ENCODE measurements at places on chromosomes 2 and 18.

- DNase-seq: no peak
Observed at GRCh38 chr18:36635414-36636096, 193.2 kb downstream of the TPGS2 start.

DNA sequence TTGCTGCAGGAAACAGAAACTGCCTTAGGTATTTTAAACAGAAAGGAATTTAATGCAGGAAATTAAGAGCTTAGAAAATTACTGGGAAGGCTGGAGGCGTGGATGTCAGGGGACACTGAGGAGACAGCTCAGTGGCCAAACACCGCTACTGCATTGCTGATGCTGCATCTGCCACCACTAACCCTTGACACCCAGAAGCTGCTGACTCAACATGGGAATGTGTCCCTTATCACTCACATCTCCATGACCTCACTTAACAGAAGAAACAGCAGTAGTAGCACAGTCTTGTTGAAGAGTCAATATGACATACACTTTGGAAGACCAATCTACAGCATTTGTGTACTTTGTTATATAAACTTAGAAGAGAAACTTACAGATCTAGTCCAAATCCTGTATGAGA is 906.1 kb downstream of the SLC4A3 start:
- DNase-seq: peak; percentile 7

DNA sequence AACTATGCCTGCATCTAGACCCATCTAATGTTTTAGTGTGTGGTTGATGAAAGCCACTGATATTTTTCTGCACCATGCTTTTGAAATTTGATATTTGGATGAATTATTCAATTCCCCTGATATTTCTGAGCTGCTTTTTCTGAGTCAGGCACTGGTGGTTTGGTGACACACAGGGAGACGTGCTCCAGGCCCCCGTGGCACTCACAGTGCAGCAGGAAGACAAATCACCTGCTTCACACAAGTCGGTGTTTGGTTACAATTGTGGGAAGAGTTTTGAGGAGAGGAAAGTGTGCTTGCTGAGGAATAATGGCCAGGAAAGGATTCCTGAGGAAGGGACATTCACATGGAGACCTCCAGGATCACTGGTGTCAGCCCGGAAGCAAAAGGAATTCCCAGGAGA is 179.7 kb downstream of the ACKR3 start:
- no peak for DNase-seq

DNA sequence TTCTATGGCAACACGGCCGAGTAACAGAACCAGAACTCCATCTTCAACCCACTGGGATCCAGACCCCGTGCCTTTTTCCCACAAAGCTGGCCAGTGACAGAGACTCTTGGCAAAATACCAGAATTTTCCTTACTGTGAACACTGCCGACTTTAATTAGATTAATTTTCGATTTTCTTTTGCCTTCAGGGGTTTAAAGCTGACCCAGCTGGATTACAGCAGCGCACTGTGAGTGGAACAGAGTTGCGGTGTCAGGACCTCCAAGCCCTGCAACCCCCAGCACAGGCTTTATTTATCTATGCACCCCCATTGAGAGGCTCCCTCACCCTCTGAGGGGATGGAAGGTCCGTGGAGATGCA is 36.4 kb downstream of the CTIF start:
- no peak for DNase-seq

DNA sequence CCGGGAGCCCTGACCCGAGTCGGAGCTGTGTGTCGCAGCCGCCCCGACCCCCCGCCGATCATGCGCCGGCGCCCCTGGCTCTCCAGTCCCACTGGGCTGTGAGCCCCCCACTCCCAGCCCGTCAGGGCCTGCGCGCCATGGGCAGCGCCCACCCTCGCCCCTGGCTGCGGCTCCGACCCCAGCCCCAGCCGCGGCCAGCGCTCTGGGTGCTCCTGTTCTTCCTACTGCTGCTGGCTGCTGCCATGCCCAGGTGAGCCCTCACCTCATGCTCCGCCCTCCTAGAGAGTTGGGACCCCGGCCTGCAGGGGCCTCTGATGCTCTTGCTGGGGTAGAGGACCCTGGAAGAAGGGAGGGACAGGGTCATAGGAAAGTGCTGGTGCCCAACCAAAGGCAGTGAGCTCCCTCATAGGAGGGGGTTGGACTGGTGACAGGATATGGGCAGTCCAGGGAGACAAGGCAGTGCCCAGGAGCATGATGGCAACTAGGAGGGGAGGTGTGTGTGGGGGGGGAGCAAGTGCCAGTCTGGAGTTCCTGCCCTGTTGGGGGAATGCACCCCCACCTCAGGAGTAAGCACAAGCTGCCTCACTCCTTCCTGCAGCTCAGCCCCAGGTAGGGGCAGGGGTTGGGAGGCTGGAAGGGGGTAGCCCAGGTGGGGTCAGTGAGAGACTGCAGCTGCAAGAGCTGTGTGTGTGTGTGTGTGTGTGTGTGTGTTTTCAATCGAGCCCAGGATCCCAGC is 375 bp downstream of the WNT10A start:
- peak; percentile 77 for DNase-seq

GRCh38 chr2:178990533-178991241 is 59.2 kb downstream of the CCDC141 start:
- no peak for DNase-seq

DNA sequence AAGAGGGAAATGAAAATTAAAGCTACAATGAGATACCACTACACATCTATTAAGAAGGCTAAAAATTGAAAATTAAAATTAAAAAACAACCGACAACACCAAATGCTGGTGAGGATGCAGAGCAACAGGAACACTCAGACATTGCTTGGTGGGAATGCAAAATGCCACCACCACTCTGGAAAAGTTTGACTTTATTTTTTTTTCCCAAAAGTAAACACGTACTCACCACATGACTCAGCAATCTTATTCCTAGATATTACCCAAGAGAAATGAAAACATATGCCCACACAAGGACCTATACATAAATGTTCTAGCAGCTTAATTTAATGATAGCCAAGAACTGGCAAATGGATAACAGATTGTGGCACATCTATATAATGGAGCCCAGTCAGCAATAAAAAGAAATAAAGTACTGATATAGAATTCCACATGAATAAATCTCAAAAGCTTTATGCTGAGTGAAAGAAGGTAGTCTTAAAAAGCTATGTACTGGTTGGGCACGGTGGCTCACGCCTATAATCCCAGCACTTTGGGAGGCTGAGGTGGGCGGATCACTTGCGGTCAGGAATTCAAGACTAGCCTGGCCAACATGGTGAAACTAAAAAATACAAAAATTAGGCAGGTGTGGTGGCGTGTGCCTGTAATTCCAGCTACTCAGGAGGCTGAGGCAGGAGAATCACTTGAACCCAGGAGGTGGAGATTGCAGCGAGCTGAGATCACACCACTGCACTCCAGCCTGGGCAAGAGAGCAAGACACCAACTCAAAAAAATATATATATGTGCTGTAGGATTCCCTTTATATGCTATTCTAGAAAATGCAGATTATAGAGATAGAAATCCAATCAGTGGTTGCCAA is 4.2 kb upstream of the PROC start:
- no peak for DNase-seq

- DNase-seq: no peak
Observed at GRCh38 chr2:120917886-120918285, 182.2 kb downstream of the GLI2 start.

DNA sequence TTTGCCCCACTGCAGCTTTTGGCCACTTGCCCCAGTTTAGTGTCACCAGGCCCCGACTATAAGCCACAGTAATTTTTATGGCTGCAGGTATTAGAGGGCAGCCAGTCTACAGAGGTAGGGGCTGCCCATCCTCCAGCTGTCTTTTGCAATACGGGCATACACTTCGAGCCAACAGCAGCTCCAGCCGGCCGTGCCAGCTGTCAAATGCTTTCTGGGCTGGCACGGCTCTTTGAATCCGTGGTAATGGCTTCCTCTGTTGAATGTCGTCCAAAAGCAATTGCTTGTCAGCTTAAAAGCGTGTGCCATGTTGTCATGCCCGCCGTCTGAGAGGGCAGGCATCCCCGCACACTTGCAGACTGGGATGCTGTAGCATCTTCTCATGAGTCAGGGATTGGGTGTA is 41.3 kb downstream of the BCL2L11 start:
- DNase-seq: no peak

GRCh38 chr2:123913143-123913735 is 111.8 kb upstream of the CNTNAP5 start:
- DNase-seq: no peak

GRCh38 chr18:55407774-55408535 is 180.0 kb downstream of the TCF4 start:
- no peak for DNase-seq

- DNase-seq: no peak
Observed at GRCh38 chr2:225040142-225040541, 2.1 kb downstream of the DOCK10 start.

GRCh38 chr2:191086706-191087105 is 64.1 kb downstream of the STAT4 start:
- no peak for DNase-seq

DNA sequence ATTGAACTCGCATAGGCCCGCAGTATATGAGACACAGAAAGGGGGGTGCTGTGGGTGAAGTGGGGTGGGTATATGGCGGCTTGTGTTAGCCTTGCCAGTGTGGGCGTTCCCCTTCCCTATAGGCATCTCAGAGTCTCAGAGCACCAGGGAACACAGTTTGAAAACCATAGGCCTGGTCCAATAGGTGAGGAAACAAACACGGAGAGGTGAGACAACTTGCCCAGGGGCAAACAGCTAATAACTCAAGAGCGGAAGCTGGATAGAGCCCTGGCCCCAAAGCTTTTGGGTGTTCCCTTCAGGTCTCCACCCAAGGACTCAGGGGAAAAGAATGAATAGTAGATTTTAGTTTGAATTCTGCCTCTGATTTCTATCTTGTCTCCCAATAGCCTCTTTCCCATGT is 7.9 kb downstream of the LIPG start:
- DNase-seq: no peak

- no peak for DNase-seq
Observed at GRCh38 chr2:36584148-36584794, 13.7 kb downstream of the FEZ2 start.

GRCh38 chr2:70926042-70926441 is 9.7 kb upstream of the ATP6V1B1 start:
- no peak for DNase-seq

DNA sequence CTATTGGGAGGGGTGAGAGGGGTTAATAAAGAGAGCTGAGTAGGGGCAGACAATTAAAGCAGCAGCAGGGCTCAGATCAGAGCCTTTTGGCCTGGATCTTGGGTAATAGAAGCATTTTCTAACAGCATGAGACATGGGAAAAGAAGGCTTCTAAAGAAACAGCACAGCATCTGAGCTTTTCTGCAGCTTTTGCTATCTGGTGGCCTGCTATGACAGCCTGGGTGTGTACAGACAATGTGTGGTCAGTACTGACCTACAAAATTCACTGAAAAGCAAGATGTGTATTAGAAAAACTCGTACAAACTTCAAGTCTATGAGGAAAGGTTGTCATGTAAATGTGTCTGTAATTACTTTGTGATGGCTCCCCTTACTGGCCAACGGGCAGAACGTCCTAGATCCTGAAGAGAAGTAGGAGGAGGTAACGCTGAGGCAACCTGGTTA is 95.6 kb downstream of the GALNT3 start:
- DNase-seq: no peak

GRCh38 chr2:204313256-204313655 is 232.0 kb upstream of the PARD3B start:
- DNase-seq: no peak

DNA sequence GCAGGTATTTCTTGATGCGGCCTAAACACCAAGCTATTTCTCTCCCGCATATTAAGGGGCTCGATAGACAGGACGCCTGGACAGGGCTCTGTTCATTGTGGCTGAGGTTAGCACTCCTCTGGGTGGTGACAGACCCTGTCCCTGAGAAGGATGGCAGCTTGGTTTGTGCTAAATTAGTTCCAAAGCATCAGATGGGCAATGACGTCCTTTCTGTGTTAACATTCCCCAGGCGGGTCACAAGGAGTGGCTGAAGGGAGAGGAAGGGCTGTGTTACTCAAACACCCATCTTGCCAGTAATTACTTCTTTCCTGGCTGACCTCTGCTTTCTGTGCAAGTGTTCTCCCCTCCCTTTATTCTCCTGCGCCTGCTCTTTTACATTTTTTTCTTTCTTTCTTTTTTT is 75.0 kb downstream of the TMEM247 start:
- DNase-seq: no peak

GRCh38 chr18:50527636-50528307 is 32.1 kb upstream of the MAPK4 start:
- DNase-seq: no peak

GRCh38 chr2:118755384-118755783 is 92.1 kb downstream of the EN1 start:
- no peak for DNase-seq

GRCh38 chr18:6194640-6195039 is 220.1 kb downstream of the L3MBTL4 start:
- no peak for DNase-seq
